ENCODE measurements at places on chromosomes 3 and 15. TPM values are rescaled to one million over a fixed set of nuclear protein-coding genes. Genes with fewer than 3 reads are reported as not detected.

INTS14 gene
- 50.0 TPM for total RNA-seq

CCDC33 gene
- 1.1 TPM for total RNA-seq

MYO1E gene
- total RNA-seq = 81.3 TPM

MFAP1 gene
- total RNA-seq = 46.4 TPM

PARP6 gene
- total RNA-seq = 19.5 TPM

P4HTM gene
- 3.3 TPM for total RNA-seq

SEMA3G gene
- total RNA-seq = 0.12 TPM

FAM107A gene
- total RNA-seq = not detected

TIMMDC1 gene
- total RNA-seq = 125 TPM

CBLB gene
- 6.0 TPM for total RNA-seq

CCR9 gene
- total RNA-seq = not detected

LMAN1L gene
- not detected for total RNA-seq

PRKCD gene
- total RNA-seq = 5.0 TPM

GRCh38 chr15:72196409-72197040 lies 1.1 kb downstream of the GRAMD2A start:
- DNase-seq = peak; percentile 24

DNA sequence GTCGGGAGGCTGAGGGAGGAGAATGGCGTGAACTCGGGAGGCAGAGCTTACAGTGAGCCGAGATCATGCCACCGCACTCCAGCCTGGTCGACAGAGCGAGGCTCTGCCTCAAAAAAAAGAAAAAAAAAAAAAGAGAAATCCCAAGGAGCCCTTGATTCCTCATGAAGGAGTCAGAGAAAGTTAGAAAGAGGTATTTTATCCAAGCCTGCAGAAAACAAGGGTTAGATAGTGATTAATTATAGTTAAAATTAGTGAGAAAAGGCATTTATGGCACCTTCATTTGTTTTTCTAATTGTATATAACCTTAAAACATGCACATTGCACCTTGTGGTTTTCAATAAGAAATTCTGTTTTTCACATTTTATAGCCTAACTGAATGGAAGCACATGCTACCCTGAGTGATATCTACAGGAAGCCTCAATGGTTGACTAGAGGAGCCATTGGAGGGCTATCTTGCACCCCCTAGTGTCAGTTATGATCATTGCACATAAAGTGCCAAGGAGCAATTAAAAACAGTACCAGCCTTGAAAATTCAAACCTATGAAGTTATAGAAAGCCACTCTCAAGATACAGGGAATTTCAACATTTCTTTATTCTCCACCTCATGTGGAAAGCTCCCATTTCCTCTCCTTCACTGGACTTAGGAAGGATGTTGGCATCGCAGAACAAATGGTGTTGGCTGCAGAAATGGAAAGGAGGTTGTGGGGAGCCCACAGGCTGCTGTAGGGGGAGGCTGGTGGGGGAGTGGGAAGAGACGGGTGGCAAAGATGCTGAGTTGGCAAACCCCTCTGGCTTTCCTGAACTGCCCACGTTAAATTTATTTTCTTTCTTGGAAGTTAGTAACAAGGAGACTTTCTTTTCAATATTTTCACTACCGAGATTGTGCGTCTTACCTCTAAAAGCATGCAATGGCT lies 48.5 kb downstream of the ITGA11 start:
- DNase-seq = peak; percentile 70

DNA sequence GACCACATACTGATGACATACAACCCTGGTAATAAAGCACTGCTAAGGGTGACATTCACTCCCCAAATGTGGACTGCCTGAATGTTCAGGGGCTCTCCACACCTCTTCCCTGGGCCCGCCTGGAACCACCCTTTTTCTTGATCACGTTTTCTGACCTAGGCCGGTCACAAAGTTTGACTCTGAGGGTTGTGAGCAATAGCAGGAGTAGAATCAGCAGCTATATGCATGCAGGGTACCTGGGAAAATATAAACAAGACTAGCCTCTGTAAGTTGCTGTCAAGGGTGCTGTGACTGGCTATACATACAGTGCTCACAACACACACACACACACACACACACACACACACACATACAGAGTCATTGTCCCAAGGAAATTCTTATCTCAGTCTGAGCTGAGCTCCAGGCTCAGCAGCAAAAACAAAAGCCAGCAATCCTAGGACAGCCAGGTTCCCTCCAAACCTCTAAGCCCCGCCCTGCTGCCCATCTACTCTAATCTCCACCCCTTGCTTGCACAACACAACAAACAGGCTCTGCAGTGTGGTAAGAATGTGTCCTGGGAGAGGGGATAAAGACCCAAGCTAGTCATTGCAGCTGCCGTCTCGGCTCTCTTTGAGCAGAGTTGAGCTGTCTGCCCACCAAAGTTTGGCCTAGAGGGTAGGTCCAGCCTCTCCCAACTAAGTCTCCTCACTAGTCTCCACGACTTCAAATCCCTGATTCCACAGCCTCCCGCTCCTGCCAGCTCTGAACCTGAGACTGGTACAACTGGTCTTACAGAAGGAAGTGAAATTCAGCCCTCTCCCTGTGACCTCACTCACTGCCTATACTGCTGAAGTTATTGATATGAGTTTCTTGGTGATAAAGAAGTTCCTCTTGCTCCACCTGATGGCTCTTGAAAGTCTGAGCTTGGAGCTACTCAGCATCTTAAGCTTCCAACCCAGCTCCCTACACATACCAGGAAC lies 2.2 kb downstream of the BMF start:
- DNase-seq = peak; percentile 73

- DNase-seq = peak; percentile 87
Measured at GRCh38 chr3:58683001-58683458, 16.5 kb upstream of the FAM3D start.

DNA sequence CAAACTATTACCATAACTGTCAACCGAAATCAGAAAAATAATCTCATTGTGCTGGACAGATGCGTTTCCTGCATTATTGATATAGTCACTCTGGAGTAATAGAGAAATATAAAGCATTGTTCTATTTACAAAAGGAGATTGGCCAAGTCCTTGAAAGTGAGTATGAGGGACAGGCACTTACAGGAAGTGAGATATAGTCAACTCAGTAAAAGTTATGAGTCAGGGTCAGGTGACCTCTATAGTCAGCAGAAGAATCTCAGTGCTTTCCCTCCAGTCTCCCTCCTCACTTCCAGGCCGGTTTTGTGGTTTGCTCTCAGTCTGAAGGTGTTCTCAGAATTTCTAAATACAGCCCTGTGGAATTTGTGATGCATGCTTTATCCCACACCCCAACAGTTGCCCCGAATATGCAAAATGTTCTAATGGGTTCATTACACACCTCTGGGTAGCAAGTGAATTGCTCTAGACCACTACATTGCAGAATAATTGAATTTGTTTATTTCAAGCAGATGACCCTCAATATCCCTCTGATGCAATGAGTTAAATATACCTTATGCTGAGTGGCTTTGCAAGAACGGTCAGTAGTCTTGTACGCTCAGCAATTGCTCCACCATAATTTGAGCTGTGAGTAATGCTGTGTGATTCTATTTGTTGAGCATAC lies 787.7 kb downstream of the MCTP2 start:
- peak; percentile 63 for DNase-seq

- no peak for DNase-seq
Measured at GRCh38 chr15:73786538-73786937, 33.4 kb upstream of the INSYN1 start.

GRCh38 chr3:67808906-67809305 lies 154.5 kb upstream of the SUCLG2 start:
- peak; percentile 2 for DNase-seq

DNA sequence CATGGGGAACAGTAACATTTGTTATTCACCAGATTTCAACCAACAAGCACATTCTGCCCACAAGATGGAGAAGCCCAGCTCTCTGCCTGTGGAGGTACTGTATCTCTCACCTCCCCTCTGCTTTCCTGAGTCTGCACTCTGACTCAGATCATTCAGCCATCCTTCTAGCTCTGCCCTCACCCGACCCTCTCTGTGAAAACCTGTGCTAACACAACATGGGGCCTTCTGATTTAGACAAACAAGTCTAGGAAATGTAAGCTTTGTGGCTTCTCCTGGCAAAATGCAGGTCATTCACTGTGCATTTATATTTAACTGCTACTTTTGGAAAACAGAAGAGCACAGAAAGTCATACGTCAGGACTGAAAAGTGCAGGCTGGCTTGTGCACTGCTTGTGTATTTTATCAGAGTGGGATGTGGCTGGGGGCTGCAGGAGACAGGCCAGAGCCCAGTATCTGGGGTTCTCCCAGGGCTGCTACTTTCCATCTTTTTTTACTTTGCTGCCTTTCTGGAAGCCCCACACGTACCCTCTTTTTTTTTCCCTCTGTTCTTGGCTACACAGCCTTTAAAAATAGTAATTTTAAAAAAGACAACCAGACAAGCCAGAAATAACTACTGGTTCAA lies 50.8 kb downstream of the SUSD5 start:
- DNase-seq = no peak

DNA sequence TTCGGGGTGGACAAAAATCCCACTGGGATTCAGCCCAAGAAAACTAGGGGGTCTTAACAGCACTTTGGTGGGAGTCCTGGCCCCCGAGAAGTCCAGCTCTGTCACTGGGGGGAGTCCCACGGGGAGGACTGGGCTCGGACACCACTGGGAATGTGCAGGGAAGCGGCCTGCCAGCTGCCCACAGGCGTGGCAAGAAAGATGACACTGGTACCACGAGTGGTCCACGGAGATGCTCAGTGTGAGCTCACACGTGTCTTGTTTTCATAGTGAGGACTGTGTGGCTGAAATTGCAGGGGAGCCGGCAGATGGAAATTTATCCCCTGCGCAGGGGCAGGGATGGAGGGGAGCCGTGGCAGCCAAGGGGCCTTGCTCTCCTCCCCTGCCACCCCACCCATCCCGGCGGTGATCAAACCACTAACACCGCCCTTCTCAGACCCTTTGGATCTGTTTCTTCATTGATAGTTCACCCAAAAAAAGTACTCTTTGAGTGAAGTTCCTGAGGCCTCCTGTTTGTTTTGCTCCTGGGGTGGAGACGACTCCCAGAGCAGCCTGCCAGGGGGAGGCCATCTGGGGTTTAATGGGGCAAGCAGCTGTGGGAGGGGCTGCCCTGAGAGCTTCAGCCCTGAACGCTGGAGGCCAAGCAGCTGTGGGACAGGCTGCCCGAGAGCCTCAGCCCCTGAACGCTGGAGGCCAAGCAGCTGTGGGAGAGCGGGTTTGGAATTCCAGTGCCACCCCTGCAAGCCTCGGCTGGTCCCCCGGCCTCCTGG lies 130.9 kb downstream of the LRRK1 start:
- DNase-seq = no peak

GRCh38 chr3:54424292-54424691 lies 301.9 kb downstream of the CACNA2D3 start:
- no peak for DNase-seq

GRCh38 chr3:59463253-59463652 lies 413.4 kb upstream of the CFAP20DC start:
- no peak for DNase-seq

DNA sequence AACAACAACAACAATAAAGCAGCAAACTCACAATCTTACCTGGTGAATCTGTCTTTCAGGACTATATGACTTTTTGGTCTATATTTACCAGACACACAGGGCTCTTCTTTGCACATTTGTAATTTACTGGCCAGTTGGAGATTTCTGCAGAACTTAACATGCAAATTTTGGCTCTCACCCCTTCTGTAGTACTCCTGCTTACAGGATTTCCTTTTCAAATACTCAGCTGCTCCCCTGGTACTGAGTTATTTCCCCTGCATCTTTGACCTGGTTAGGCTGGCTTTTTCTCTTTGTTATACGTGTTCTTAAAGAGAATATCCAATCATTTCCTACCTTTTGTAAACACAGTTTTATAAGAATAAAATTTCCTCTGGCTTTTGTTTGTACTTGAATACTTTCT lies 228.0 kb downstream of the MBNL1 start:
- no peak for DNase-seq

- peak; percentile 73 for DNase-seq
Measured at GRCh38 chr3:71104121-71104541, 479.4 kb downstream of the FOXP1 start.

DNA sequence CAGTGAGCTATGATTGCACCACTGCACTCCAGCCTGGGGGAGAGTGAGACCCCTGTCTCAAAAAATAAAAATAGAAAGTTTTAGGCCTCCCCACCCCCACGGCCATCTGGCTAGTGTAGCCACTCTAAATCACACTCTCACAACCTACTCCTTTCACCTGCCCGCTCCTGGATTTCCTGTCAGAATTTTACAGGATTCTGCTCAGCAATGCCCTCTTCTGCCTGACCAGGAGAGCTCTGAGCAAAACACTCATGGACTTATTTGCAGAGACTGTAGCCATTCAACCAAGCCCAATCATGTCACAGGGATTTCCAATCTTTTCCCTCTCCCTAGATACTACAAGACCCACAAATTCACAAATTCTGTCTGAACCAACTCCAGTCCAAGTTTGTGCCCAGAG lies 242.6 kb upstream of the TPRG1 start:
- DNase-seq = no peak

DNA sequence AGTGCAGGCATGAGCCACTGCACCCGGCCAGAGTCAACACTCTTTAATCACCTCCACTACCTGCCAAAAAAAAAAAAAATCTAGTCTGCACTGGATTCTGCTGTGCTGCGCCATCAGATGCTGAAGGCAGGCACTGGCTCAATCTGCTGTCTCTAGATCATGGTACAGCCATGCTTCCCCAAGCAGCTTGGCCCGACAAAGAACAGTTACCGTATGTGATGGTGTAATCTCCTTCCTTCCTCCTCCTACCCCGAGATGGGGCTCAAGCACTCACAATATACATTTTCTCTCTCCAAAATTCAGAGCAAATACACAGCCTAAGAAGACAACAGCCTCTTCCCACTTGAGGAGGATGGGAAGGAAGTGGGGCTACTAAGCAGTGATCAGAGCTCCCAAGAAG lies 45.1 kb downstream of the DAPK2 start:
- no peak for DNase-seq

GRCh38 chr3:101038393-101038792 lies 45.2 kb upstream of the ABI3BP start:
- peak; percentile 37 for DNase-seq

- DNase-seq = no peak
Measured at GRCh38 chr3:46852839-46853355, 10.3 kb downstream of the MYL3 start.

DNA sequence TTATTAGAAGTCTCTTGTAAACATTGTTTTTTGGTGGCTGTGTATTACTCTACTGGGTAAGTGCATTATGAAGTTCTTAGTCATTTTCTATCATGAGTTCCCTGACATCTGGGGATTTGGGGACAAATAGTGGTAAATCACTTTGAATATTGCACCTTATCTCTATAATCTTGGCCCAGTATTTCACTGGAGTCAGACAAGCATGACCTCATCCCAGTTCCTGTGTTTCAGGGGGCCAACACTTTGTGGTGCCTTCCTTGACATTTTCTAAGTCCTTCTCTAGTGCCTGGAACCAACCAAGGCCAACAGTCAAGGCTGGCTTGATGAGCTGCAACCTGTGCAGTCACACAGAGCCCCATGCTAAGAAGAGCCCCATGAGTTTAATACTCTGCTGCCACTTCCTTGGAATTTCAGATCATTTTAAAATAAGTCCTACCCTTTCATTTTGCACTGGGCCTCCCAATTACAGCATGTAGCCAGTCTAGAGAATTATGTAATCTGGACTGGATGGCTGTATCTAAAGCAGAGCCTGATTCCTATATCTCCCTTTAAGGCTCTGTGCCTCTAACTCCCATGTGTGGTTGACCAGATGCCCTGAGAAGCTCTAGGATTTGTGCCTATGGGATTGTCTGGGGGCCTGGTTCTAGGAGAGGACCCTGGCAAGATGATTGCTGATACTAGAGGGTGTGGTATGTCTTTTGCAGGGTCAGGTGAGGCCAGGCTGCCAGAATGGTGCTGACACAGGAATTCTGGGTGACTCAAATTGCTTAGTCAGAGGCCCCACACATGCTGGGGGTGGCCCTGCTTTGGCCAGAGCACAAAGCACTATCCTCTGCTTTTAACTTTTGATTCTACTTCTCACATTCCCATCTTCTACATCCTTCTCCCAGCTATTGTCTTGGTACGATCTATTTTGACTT lies 319.6 kb upstream of the TBC1D5 start:
- DNase-seq = peak; percentile 80

Data from RPMI7951 (cell line).